ENCODE measurements at places on chromosomes 12 and 14.

GRCh38 chr12:79982086-79983062 lies 47.5 kb upstream of the PPP1R12A start:
- no peak for DNase-seq

DNA sequence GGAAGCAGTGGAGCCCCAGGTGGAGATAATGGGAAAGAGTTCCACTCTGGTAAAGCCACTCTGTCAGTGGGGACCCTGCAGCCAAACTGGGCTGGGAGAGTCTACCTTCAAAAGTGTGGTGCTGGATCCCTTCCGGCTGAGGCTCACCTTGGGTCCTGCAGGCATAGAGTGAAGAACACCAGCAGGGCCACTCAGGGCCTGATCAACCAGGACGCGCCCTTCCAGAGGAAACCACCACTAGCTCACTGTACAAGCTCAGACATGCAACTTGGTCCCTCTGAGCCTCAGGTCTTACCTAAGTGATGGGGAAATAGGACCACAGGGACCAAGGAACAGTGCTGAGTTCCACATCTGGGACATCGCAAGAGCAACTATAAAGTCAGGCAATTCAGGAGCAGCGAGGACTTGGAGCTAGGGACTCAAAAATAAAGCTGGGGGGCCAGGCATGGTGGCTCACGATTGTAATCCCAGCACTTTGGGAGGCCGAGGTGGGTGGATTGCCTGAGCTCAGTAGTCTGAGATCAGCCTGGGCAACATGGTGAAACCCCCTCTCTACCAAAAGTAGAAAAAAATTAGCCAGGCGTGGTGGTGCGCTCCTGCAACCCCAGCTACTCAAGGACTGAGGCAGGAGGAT lies 5.9 kb upstream of the PRPH start:
- no peak for DNase-seq

DNA sequence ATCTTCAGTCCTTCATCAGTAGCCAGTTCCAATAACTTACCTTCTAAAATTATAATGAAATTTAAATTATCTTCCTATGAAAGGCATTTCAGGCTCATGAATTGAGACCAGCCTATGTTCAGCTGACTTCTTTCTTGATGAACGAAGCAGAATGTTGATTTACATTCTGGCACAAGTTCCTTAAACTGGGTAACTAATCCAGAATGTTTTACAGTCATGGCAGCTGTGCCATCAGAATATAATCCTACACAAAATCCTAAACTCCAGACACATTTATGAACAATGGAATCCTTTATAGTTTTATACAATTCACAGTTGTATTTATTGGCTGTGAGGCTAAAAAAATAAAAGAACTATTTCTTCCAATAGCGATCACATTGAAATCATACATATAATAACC lies 97.3 kb upstream of the CPM start:
- DNase-seq: no peak

- DNase-seq: no peak
Observed at GRCh38 chr12:51836041-51836826, 12.3 kb downstream of the FIGNL2 start.

- DNase-seq: no peak
Observed at GRCh38 chr14:72352012-72352411, 419.8 kb downstream of the RGS6 start.

DNA sequence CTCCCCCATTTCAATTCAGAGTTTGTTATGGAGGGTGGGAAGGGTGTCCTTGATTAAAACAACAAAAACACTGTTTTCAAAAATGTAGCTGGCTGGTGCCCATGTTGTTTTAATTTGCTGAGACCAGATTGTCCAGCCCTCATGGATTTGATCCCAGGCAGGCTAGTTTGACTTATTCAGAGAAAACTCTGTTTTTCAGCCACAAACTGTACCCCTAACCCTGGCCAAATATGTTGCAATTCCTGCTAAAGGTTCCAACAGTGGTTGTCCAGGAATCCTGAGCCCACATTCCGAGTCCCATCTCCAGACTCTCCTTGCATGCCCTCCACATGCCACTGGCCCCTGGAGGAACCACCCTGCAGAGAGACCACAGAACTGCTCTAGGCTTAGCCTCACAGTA lies 36.0 kb downstream of the MAP1LC3B2 start:
- no peak for DNase-seq

DNA sequence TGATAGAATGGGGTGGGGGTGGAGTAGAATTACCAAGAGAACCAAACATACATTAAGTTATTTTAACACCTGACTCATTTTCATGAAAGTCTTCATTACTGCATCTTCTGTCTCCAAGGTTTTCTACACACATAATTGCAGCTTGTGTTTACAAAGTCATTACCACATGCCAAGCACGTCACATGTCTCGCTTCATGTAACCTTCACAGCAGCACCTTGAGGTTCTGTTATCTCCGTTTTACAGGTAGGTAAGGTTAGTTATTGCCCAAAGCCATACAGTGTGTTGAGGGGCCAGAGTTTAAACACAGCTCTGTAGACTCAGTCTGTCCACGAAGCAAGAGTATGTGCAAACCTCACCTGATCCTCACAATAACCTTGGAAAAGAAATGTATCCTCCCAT lies 64.3 kb upstream of the RBM19 start:
- no peak for DNase-seq

GRCh38 chr12:97758194-97758501 lies 295.5 kb downstream of the RMST start:
- no peak for DNase-seq

DNA sequence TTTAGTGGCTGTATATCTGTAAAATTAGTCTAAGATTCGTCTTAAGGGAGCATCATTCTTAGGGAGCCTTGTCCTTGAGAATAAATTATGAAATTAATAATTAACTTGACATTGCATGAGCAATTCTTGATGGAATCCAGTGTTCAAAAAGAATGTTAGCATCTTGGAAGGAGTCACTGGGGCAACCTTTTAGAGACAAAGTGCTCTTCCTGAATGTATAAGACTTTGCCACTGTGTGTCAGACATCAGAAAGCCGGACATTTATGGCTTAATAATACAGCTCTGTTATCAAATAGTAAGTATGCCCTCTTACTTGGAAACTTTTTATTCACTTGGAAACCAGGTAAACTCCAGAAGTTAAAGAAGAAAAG lies 83.3 kb downstream of the CCER1 start:
- DNase-seq: no peak

DNA sequence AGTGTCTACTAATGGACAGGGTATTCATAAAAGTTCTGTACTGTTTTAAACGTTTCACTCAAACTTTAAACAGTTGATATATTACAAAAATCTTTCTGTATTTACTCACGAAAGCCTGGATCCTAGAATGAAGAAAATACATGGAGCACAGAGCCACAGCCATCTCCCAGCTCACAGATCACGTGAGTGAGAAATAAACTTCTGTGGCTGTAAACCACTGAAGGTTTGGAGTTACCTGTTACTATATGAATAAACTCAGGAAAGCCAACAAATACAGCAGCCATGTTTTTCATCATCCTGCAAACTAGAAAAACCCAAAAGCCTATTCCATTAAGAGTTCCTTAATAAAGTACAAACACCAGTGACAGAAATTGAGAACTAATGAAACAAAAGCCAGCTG lies 867 bp upstream of the TDG start:
- no peak for DNase-seq

GRCh38 chr12:108622421-108622820 lies 11.3 kb downstream of the SELPLG start:
- no peak for DNase-seq

DNA sequence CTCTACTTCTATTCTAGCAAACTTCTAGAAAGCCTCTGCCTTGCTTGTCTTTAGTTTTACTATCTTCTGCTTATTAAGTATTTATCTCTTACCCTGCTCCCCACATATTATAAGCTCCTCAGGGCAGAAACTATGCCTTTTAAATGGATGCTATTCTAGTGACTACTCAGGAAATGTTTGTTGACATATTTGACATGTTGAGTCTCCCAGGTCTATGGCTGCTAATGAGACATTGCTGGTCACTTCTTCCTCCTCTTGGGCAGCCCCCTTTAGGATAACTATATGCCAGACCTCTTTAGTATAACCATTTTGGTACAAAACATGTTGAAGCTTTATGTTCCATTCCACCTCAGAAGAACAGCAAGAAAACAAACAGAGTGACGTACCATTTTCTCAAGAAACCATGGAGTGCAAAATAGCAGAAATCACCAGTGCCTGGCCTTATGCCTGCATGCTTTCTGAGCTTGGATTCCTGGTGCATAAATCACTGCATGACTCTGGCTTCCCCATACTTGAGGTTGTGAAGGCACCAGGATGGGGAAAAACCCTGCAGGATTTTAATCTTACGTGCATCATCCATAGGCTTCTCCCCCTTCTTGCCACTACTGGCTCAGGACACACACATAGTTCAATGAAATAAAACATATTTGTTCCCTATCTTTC lies 202.6 kb downstream of the TMX1 start:
- peak; percentile 79 for DNase-seq

GRCh38 chr12:80988986-80989385 lies 51.3 kb upstream of the LIN7A start:
- DNase-seq: no peak

DNA sequence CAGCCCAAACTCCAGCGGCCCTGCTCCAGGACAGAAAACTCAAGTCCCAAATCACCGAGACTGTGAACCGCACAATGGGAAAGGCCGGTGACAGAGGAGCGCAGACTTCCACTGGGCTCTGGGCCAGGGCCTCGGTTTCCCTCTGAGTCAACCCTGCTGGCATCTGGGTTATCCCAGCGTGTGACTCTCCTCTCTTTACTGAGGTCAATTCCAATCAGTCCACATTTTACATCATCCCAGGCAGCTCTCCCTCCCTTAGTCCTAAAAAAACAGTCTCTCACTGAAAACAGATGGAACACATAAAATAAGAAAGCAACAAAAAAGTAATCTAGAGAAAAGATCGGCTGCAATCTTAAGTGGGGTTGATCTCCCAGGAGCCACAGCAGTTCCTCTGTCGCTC lies 36.9 kb downstream of the ITPK1 start:
- peak; percentile 16 for DNase-seq

DNA sequence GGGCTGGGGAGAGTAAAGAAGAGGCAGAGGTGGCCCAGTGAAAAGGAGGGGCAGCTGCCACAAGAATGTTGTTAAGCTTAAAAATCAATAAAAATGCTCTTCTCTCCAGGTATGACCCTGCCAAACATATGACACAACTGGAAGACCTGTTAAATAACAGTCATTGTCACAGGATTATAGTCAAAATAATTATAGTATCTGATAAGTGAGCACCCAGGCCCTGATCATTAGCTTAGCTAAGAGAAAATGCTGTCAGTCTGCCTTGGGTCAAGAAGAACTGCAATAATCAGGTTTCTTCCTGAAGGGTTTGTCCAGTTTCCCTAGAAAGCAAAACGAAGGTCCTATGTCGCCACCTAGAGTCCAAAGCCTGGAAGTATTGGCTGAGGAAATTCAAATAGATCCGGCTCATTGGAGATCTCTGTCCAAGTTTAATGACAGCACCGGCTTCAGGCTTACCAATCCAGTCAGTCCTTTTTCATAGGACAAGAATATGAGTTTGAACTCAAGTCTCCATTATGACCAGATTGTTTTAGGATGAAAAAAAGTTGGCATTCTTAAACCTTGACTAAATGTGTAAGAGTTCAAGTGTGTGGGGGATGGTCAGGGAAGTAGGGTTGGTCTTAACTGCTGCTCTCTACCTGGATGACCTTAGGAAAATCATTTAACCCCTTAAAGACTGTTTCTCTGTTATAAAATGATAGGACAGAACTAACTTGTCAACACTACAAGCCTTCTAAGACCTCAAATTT lies 22.5 kb upstream of the NKX2-8 start:
- peak; percentile 45 for DNase-seq

- DNase-seq: peak; percentile 50
Observed at GRCh38 chr12:26369588-26369987, 174.2 kb downstream of the SSPN start.

DNA sequence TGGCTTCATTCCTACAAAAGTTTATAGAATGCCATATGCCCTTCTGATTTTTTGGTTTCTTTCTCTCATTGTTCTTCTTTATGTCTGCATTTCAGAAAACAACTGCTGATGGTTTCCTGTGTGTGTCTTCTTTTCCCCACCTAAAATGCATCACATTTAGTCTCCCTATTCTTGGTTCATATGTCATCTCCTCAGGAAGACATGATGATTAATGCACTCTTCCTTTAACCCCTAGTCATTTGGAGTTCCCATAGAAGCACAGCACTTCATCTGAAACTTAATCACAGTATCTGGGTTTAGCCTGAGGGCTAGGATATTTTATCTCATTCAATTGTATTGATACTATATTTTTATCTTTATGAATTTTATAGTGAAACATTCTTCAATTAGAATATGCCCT lies 21.5 kb downstream of the GNPNAT1 start:
- no peak for DNase-seq

DNA sequence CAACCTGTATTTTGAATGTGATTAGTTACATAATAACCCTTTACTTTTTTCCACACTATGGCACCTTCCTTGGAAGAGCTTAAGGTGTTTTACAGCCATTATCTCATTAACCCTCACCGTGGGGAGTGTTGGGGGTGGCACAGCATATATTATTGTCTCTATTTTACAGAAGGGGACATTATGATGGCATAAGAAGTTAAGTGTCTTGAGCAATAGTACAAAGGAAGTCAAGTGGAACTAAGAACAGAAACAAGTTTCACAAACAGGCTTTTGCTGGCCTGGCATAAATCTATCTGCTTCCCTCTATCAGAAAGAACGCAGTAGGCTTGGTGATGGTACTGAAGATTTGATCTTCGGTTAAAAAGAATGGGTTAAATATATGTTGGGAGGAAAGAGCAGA lies 169.7 kb upstream of the OTX2 start:
- no peak for DNase-seq

DNA sequence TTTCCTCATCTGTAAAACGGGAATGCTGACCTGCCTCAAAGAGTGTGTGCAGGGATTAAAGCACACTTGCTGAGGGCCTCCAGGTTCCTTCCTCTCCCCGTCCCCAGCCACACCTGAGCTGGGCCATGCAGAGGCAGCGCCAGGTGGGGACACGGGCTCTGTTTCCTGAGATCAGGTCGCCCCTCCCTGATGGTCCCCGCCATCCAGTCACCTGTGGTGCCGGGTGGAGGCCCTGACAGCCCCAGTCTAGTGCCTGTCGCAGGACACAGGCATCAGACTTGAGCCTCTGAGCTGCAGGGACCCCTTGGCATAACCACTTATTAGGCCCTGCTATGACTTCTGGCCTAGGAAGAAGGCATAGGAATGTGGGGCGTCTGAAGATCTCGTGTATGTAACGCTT lies 12.5 kb downstream of the CHGA start:
- DNase-seq: no peak

- no peak for DNase-seq
Observed at GRCh38 chr14:69827560-69827959, 30.5 kb upstream of the SLC10A1 start.
